Hepatocyte (in vitro differentiated cells): ENCODE measurements at places on chromosomes 4 and X. TPM values are rescaled to one million over a fixed set of nuclear protein-coding genes. Genes with fewer than 3 reads are reported as not detected.

DNA sequence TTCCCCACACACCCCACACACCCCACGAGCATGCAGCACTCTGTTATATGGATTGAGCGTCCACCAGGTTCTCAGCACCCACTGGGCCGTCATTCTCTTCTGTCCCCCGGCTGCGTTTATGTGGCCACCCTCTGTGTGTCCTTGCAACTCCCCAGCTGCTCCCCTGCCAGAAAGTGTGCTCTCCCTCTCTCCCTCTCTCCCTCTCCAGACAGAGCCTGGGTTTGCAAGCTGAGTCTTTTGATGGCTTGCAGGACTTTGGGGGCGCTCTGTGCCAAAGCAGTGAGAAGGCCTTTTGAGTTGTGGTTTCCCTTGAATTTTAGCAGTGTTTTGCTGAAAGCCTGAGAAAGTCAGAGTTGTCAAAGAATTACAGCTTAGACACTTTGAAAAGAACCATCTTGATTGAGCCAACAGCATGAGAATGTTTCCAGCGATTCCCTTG, 173.5 kb downstream of the DCLK2 start:
- DNase-seq: no peak
- H3K4me1 ChIP-seq: peaks cover 15% of the 10 kb centered on the region
- no peaks in the 10 kb centered on the region for H3K36me3 ChIP-seq
- H3K4me3 ChIP-seq: no peak overlapping the region
- H3K27ac ChIP-seq: no peak overlapping the region

DNA sequence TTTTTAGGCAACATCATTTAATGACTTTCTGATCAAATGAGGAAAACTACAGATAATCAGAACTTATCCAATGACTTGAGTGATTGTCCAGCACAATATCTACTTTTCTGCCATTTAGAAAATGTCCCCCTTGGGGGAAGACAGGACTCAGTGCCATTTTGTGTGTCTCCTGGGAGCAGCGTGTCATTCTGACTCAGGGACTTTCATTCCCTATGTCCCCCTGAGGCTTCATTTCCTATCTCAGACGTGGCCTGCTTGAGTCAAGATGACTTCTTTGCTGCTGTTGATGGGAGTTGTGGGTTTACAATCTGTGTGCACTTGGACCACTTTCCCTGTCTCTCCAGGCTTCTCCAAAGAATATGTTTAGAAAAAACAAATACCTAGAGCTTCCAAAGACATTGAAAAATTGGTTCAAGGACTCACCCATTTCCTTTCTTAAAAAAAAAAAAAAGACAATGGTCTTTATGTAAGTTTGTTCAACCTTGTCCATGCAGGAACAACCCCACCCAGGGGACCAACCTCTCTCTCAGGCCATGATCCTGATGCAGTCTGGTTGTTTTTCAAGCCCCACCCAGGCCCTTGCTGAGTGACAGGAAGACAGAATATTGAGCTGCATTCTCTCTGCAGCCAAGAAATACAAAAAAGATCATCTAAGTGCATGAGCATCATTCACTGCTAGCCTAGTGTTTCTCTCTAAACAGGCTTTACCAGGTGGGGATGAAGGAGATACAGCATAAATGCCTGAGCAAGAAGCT, 34.3 kb upstream of the TMEM154 start:
- no peak overlapping the region for H3K4me3 ChIP-seq
- no peaks in the 10 kb centered on the region for H3K27me3 ChIP-seq
- H3K27ac ChIP-seq: no peak overlapping the region
- H3K36me3 ChIP-seq: no peaks in the 10 kb centered on the region

- H3K27ac ChIP-seq: no peak overlapping the region
- H3K36me3 ChIP-seq: no peaks in the 10 kb centered on the region
- no peaks in the 10 kb centered on the region for H3K4me1 ChIP-seq
- DNase-seq: no peak
- no peaks in the 10 kb centered on the region for H3K27me3 ChIP-seq
These were observed 1160.3 kb downstream of the FSTL5 start for GRCh38 chr4:161003418-161004057.

DNA sequence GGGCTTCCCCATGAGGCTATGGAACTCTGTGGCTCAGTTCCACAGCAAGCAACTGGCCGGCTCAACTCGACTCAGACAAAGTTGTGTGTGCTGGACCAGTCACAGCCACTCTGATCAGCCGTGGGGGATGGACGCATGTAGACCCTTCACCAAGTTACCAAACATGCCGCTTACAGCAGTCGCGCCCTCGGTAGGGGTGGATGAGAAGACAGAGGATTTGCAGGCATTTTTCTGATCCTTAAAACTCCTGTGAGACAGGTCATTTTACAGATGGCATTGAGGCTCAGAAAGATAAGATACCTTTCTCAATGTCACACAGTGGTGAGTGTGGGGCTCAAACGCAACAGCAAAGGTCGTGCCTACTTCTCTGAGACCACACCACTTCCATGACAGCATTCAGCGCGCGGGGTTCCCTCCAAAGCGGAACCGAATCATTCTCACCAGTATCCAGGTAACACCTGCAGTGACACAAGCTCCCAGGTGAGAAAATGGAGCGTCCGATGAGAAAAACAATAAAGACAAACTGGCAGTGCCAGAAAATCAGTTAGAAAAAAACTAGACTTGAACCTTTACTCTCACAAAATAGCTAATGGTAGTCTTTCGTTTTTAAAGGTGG, 83.6 kb downstream of the RELL1 start:
- no peak overlapping the region for H3K4me3 ChIP-seq
- DNase-seq: no peak
- no peaks in the 10 kb centered on the region for H3K36me3 ChIP-seq
- H3K4me1 ChIP-seq: peaks cover 16% of the 10 kb centered on the region
- no peaks in the 10 kb centered on the region for H3K27me3 ChIP-seq

DNA sequence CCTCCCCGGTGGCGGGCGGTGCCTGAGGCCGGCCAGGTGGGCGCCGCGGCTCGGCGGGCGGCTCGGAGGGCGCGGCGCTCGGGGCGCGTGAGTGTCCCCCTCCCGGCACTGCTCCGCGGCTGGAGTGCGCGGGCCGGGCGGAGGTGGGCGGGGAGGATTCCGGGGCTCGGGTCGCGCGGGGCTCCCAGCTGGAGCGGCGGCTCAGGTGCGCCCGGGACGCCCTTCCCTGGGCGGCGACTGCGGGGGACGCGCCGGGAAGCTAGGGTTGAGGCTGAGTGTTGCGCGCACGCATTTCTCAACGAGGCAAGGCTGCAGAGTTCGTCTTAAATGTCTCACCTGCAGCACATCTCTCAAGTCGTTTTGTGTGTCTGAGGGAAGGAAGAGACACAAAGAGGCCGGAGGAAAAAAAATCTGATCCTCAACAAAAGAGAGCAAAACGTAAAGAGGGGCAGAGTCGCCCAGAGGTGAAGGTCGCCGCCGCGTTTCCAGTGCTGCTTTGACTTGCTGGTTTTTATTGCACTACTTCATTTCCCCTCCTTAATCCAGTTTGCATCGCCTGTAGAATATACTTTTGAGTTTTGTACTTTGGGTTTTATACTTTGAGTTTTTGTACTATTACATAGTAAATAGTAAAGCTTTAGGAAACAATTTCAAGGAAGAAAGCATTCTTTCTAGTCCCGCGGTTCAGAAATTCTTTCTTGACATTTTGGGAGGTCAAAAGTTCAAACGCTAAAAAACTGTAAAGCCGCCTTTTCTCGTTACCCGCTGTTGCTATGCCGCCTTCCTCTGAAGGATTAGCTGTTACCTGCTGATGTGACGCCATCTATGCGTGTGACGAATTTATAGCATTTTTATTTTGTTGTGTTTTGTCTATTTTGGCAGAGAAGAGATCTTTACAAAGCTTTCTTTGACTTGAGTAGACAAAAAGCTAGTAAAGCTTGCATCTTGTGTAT, 106.5 kb upstream of the STOX2 start:
- peak overlapping the region; percentile 73 for H3K27ac ChIP-seq
- H3K27me3 ChIP-seq: peaks cover 18% of the 10 kb centered on the region
- peak overlapping the region; percentile 76 for H3K4me3 ChIP-seq
- peak; percentile 46 for DNase-seq
- H3K4me1 ChIP-seq: peaks cover 6% of the 10 kb centered on the region

OCRL gene
- polyA plus RNA-seq: 10.5 and 11.2 TPM in 2 replicates

DCLK2 gene
- polyA plus RNA-seq: 1.5 and 2.7 TPM in 2 replicates

- peak; percentile 49 for DNase-seq
- H3K27me3 ChIP-seq: no peaks in the 10 kb centered on the region
- H3K4me1 ChIP-seq: no peaks in the 10 kb centered on the region
- H3K27ac ChIP-seq: peak overlapping the region; percentile 88
- no peaks in the 10 kb centered on the region for H3K36me3 ChIP-seq
- no peak overlapping the region for H3K4me3 ChIP-seq
These were observed 38.8 kb upstream of the STIM2 start for GRCh38 chr4:26821677-26822503.

YY2 gene
- 1.1 and 1.2 TPM in 2 replicates for polyA plus RNA-seq

S100G gene
- 4.1 and 8.1 TPM in 2 replicates for polyA plus RNA-seq

OSTC gene
- polyA plus RNA-seq: 388 and 425 TPM in 2 replicates

DNA sequence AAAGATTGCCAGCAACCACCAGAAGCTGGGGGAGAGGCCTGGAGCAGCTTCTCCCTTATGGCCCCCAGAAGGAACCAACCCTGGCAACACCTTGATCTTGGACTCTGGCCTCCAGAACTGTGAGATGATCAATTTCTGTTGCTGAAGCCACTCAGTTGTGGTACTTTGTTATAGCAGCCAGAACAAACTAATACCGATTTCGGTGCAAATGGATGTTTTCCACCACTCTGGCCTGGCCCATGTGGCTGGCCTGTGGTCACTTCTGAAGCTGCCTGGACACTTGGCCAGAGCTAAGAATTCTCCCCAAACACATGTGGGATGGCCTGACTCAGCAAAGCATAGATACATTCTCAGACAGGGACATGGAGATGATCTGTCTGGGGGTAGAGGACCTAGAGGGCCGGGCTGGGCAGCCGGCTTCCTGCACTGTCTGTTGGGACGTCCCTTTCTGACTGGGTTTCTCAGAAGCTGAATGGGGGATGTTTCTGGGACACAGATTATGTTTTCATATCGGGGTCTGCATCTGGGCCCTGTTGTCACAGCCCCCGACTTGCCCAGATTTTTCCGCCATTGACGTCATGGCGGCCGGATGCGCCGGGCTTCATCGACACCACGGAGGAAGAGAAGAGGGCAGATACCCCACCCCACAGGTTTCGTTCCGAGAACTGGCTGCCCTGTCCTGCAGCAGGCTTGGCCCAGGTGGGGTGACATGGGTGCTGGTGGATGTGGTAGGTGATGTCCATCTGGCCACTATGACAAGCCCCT, 4.1 kb downstream of the FOXP3 start:
- DNase-seq: no peak
- no peaks in the 10 kb centered on the region for H3K27me3 ChIP-seq
- H3K36me3 ChIP-seq: no peaks in the 10 kb centered on the region
- no peak overlapping the region for H3K4me3 ChIP-seq

JAKMIP1 gene
- polyA plus RNA-seq: 0.06 TPM in 1 of 2 replicates, not detected in the other

GRCh38 chrX:140762061-140762460, 52.5 kb downstream of the LINC00632 start:
- no peaks in the 10 kb centered on the region for H3K27me3 ChIP-seq
- peak; percentile 76 for DNase-seq
- H3K4me1 ChIP-seq: no peaks in the 10 kb centered on the region
- no peak overlapping the region for H3K4me3 ChIP-seq
- no peak overlapping the region for H3K27ac ChIP-seq

DNA sequence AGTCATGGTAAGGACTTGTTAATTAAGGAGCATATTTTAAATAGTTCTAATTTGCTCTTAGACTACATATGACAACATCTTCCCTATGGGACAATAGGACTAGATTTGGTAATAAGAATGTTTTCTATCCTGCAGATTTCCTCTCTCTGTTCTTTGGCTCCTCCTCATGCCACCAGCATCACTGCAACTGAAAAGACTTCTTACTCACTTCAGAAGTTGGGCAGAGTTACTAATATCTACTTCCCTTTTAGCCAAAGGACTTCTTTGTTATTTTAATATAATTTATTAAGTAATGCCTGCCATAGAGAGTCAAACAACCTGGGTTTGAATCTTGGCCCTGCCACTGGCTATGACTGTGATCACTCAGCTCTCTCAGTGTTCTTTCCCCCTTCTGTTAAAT, 16.4 kb downstream of the MMAA start:
- no peaks in the 10 kb centered on the region for H3K27me3 ChIP-seq
- no peak overlapping the region for H3K4me3 ChIP-seq
- no peaks in the 10 kb centered on the region for H3K4me1 ChIP-seq
- no peak overlapping the region for H3K27ac ChIP-seq
- DNase-seq: no peak
- no peaks in the 10 kb centered on the region for H3K36me3 ChIP-seq

ARSJ gene
- 7.6 and 11.3 TPM in 2 replicates for polyA plus RNA-seq

DNA sequence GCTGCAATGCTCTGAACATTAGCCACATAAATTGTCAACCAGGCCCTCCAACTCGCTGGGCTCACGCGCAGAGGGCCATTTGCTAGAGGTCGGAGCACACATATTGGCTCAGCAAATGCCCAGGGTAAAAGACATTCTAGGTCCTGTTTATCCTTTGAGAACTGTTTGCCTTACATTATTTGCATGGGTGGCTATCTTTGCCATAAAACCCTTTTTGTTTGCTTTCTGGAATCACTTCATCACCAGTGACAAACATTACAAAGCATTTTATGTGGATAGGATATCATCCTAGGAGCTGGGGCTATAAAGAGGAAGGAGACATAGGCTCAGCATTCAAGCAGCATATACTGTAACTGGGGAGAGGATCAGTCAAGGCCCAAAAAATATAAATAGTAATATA, 149.2 kb upstream of the RAI2 start:
- H3K27ac ChIP-seq: no peak overlapping the region
- H3K4me3 ChIP-seq: no peak overlapping the region
- peak; percentile 6 for DNase-seq
- no peaks in the 10 kb centered on the region for H3K27me3 ChIP-seq
- no peaks in the 10 kb centered on the region for H3K36me3 ChIP-seq

MAB21L2 gene
- polyA plus RNA-seq: 4.9 and 6.3 TPM in 2 replicates

GRCh38 chrX:19728915-19729314, 158.5 kb downstream of the SH3KBP1 start:
- no peaks in the 10 kb centered on the region for H3K36me3 ChIP-seq
- no peaks in the 10 kb centered on the region for H3K27me3 ChIP-seq
- H3K4me1 ChIP-seq: no peaks in the 10 kb centered on the region
- no peak for DNase-seq

DNA sequence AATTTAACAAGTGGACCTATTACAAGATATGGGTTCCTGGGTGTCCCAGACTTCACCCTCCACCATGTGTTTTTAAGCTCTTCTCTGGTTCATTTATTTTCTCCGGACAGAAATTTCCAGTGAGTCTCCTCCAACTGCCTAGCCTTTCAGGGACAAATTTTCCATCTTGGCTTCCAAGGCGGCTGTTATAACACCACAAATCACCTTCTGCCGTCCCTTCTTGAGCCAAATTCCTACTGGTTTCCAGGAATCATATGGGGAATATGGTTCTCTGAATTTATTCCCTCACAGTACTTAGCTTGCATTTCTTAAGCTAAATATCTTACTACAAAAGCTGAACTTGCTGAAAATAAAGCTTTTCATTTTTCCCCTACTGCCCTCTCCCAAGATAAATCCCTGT, 18.8 kb downstream of the NEXMIF start:
- H3K27ac ChIP-seq: no peak overlapping the region
- no peaks in the 10 kb centered on the region for H3K36me3 ChIP-seq
- H3K27me3 ChIP-seq: no peaks in the 10 kb centered on the region
- H3K4me3 ChIP-seq: no peak overlapping the region
- H3K4me1 ChIP-seq: no peaks in the 10 kb centered on the region

- DNase-seq: no peak
- H3K4me3 ChIP-seq: no peak overlapping the region
- no peaks in the 10 kb centered on the region for H3K36me3 ChIP-seq
- no peaks in the 10 kb centered on the region for H3K4me1 ChIP-seq
- H3K27me3 ChIP-seq: no peaks in the 10 kb centered on the region
These were observed 106.8 kb downstream of the FAT4 start for GRCh38 chr4:125421547-125421946.

- DNase-seq: no peak
- H3K4me1 ChIP-seq: no peaks in the 10 kb centered on the region
- H3K36me3 ChIP-seq: no peaks in the 10 kb centered on the region
- H3K27me3 ChIP-seq: no peaks in the 10 kb centered on the region
- H3K4me3 ChIP-seq: no peak overlapping the region
These were observed 1268.6 kb downstream of the RAPGEF2 start for GRCh38 chr4:160371446-160371845.

HSFX1 gene
- 0.45 and 1.1 TPM in 2 replicates for polyA plus RNA-seq
